ENCODE measurements at places on chromosomes 16 and 17. TPM values are rescaled to one million over a fixed set of nuclear protein-coding genes. Genes with fewer than 3 reads are reported as not detected.

The KRT39 gene
- total RNA-seq: not detected

The ABI3 gene
- 0.51 TPM for total RNA-seq

The NTN1 gene
- 2.5 TPM for total RNA-seq

The SLC13A2 gene
- not detected for total RNA-seq

- DNase-seq: no peak
These were observed 34.1 kb upstream of the ABCA6 start for GRCh38 chr17:69175625-69176456.

DNA sequence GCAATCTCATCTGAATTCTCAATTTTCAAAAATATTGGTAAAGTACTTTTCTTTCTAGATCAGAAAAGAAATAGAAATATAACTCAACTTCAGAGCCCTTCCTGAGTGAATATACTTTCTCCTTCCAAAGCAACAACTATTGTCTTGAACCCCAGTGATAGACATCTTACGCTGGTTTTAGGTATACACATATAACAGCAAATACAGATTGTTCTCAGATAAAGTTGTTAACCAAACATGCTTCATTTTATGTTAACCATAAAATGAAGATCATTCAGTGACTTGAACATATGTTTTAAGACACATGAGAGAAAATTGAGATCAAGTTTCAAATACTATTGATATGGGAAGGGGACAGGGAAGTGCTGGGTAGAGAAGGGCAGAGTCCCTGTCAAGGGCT, 53.7 kb upstream of the C17orf78 start:
- no peak for DNase-seq

GRCh38 chr17:21535686-21536375, 156.5 kb upstream of the KCNJ18 start:
- DNase-seq: no peak

The TP53TG3C gene
- total RNA-seq: not detected

The SOX8 gene
- 6.0 TPM for total RNA-seq

DNA sequence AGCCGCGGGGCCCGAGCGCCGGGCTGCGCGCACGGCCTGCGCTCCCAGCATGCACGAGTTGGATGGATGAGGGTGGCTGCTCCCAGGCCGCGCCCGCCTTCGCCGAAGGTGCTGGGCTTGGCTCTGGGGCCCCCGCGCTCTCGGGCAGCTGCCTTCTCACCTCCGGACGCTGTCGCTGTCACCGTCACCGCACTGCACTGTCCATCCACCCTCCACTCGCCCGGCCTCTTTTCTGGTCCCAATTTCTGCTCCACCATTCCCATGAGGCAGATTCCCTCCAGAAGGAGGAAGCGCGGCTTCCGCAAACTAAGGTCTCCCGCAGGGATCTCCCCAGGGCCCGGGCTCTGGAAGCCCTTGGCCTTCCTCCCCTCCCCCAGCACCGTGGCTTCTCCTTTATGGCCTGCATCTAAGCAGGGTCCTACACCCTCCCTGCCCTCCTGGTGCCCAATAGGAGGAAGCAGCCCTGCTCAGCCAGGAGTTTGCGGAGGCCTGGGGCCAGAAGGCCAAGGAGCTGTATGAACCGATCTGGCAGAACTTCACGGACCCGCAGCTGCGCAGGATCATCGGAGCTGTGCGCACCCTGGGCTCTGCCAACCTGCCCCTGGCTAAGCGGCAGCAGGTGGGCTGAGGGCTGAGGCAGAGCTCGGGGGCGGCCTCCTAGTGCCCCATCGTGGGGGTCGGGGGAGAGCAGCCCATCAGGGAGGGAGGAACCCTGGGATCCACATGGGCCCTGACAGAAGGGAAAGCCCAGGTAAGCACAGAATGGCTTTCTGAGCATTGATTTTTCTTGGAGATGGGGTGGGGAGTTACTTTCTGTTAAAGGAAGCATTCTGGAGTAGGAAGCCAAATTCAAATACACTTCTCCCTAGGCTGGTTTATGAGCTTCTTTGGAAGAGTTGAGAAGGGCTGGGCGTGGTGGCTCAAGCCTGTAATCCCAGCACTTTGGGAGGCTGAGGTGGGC, 899 bp downstream of the ACE start:
- DNase-seq: no peak

The KRTAP9-8 gene
- not detected for total RNA-seq

The KRT13 gene
- 7.0 TPM for total RNA-seq

GRCh38 chr16:17591655-17592405, 121.1 kb upstream of the XYLT1 start:
- no peak for DNase-seq

- DNase-seq: no peak
These were observed 13.3 kb upstream of the YWHAE start for GRCh38 chr17:1413281-1413791.

- DNase-seq: no peak
These were observed 9.6 kb upstream of the MTSS2 start for GRCh38 chr16:70695331-70696070.

GRCh38 chr17:60501589-60501988, 24.5 kb downstream of the APPBP2 start:
- DNase-seq: no peak

GRCh38 chr16:30876867-30877266, 17.0 kb downstream of the BCL7C start:
- DNase-seq: no peak

- no peak for DNase-seq
These were observed 160.3 kb downstream of the NTN1 start for GRCh38 chr17:9181640-9182039.

The KCNJ12 gene
- total RNA-seq: 0.76 TPM

DNA sequence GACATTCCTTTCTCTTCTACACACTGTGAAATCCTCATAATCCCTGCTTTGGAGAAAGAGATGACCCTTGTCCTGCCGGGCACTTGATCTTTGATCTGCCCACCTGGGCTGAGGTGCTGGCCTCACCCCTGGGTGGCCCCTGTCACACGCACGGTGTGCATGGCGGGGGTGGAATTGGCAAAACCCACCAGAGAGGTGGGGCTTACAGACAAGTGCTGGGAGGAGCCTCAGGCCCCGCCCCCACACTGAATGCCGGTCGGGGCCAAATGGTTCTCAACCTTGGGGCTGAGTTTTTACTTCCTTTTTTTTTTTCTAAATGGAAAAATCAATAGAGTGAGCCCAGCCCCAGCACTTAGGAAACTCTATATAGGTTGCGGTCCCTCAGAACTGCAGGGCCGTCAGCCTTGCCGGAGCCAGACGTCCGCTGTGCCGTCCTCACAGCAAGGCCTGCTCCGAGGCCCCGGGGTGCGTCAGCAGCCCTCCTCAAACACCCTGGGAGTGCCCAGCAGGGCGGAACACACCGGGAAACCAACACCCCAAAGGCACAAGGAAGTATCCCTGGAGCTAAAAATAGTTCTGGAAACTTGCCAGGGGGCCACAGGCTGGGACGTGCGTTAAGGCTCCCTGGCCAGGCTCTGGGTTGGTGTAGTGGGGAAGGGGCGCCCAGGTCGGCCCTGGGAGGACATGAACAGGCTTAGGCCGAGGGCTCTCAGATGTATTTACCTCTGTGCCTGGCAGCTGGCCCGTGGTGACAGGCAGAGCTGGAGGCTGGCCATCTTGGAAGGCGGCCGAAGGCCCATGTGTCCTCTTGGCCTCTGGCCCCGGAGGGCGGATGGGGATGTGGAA, 11.0 kb downstream of the GPRC5C start:
- DNase-seq: no peak

DNA sequence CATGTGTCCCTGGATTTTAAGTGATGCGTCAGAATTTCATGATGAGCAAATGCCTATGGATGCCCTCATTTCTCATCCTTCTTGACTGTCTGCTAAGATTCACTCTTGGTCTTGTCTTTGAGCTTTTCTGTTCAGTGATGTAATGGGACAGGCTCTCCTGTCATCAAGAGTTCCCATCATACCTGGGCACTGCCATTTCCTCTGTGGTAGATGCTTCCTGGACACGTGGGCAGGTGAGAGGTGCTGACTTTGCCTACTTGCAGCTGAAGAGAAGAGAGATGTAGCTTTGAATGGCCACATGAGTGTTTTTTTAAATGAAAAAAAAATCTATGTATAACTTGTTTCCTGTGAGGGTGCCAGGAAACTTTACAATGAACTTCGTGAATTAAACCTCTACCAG, 557.7 kb downstream of the MAF start:
- no peak for DNase-seq

DNA sequence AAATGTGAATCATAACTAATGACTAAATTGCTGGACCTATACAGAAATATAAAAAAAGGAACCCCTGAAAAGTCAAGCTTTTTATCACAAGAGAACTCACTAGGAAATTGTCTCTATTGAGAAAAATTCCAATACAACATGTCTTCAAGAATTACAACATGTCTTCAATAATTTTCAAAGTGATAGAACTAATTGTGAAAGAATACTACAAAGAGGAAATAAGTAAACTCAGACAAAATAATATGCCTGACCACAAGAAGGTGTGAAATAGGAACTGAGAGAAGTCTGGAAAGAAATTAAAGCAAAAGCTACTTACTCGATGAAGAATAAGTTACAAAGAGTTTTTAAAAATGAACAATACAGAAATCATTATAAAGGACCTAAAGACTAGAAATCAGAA, 29.9 kb upstream of the OR1G1 start:
- no peak for DNase-seq

GRCh38 chr17:8047769-8048110, 8.9 kb downstream of the ALOX15B start:
- DNase-seq: no peak

The C1QTNF8 gene
- total RNA-seq: 0.20 TPM

DNA sequence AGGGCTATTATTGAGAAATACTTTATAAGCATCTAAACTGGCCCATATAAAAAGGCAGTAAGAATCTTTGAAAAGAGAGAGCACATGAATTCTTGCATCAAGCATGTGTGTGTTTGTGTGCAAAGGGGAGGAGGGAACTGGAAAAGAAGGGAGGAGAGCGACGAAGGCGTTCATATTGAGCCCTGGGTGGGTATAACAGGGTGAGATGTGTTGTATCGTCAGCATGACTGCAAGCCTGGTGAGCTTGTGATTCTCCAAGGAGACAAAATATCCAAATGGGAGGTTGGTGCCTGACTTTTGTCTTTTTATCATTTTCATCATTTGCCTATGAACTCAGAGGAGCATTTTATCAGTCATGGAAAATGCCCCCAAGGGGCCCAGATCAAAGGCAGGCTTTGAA, 70.8 kb upstream of the PMFBP1 start:
- no peak for DNase-seq

The CCDC78 gene
- 2.7 TPM for total RNA-seq

DNA sequence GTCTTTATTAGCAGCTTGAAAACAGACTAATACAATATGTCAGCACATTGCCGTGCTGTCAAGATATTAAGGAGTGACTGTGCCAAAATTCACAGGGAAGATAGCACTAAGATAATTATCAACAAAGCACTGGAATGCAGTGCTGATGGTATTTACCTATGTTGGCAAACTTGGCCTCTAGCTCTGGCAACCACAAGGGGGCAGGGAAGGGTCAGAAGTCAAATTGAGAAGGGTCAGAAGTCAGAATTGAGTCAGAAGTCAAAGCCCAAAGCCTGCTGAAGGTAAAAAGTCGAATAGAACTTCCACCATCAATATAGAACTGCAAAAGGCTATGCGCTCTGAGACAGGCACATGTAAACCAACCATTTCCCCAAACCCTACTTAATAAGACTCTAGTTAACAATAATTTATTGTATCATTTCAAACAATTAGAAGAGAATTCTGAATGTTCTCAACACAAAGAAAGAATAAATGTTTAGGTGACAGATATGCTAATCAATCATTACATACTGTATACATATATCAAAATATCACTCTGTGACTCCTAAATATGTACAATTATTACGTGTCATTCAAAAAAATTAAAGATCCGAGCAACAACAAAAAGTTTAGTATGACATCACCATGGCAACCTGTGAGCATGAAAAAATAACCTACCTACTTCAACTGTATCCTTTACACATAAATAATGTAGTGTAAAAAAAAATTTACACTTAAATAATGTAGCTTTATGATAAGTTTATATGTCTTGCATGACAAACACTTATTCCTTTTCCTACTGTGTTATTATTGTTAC, 916.1 kb downstream of the KCNJ2 start:
- DNase-seq: no peak

GRCh38 chr16:25217921-25218320, 1.2 kb downstream of the AQP8 start:
- DNase-seq: no peak

The GCGR gene
- total RNA-seq: 0.66 TPM

The NPIPA3 gene
- 4.5 TPM for total RNA-seq

DNA sequence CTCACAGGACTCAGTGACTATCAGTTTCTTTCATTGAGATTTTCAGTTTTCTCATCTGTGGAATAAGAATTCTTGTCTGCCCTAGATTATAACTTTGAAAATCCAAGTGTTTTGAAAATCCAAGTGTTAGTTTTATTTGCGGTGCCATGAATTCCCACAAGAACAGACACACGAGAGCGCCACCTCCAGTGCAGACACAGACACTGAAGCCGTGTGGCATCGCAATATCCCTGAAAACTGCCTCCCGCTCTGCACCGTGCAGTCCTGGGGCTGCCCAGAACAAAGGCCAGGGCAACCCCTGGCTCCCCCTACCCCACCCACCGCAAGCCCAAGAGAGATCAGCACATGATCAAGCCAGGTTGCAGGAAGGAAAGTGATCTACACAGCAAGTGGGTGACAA, 229.5 kb upstream of the ASIC2 start:
- DNase-seq: no peak

GRCh38 chr17:82236142-82236971, 7.5 kb downstream of the SLC16A3 start:
- DNase-seq: no peak
